Left cardiac atrium (tissue), 4 donors: ENCODE measurements at places on chromosomes 16 and 17. TPM values are rescaled to one million over a fixed set of nuclear protein-coding genes. Genes with fewer than 3 reads are reported as not detected.

- no peak for DNase-seq
Observed at GRCh38 chr17:65293584-65294180, 156.5 kb downstream of the RGS9 start.

DNA sequence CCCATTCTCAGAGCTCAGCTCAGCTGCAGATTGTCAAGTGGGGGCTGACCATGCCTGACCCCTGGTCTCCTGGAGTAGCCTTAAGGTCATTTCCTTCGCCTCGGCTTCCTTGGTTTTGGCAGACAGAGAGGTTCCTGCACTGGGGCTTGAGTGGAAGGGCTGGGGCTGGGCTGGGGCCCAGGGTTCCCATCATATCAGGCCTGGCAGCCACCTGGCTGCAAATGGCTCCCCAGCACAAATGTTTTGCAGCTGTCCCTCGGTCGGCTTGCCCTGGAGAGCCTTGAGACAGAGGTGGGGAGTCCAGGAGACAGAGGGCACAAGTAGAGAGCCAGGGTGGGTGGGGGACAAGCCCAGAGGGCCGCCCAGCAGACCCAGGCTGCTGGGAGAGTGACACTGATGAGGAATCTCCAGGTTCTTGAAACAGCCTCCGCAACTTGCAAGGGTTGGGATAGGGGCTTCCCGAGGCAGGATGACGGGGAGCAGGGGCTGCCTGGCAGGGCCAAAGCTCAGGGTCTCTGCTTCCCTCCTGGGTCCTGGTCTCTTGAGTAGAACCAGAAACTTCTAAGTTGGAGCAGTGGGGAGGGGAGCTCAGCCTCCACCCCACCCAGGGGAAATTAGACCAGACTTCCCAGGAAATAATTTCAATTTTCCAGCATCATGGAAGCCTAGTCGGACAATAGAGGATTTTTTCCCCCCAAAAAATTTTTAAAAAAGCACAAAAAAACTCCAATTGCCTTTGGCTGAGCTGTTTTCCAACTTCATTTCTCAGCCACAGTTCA lies 19.3 kb downstream of the IGFBP4 start:
- DNase-seq = peak; percentile 30

DNA sequence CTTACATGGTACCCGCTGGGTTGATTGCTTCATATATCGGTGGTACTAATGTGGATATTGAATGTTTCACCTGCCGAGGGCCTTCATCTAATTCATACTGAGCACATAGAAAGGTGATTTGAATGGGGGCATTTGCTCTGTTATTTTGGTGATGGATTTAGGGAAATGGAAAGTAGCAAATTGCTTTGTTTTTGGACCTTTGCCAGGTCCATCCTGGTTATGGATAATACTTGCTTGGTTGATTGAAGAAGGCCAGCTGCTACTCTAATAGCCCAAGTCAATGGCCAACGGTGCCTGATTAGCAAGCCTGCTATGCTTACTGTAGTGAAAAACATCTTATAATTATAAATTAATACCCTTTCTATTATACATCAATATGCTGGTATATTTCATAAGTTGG lies 253.6 kb downstream of the CDH13 start:
- no peak for DNase-seq

GRCh38 chr16:11412965-11413887 lies 68.0 kb downstream of the RMI2 start:
- DNase-seq = no peak

DNA sequence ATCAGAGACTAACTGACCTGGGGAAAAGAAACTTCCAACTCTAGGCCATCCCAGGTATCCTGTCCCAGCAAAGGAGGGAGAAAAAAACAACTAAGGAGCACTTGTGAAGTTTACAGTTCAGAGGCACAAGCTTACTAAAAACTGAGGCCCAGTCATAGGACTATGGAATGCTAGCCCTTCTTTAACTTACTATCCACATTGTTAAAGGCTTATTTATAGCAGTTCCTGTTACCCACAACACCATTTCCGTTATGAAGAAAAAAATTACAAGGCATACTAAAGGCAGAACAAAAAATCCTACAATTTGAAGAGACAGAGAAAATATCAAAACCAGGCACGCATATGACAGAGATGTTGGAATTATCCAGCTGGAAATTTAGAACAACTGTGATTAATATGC lies 159.1 kb downstream of the CDH11 start:
- DNase-seq = no peak

- peak; percentile 86 for DNase-seq
Observed at GRCh38 chr16:28935924-28936783, 4.4 kb downstream of the CD19 start.

DNA sequence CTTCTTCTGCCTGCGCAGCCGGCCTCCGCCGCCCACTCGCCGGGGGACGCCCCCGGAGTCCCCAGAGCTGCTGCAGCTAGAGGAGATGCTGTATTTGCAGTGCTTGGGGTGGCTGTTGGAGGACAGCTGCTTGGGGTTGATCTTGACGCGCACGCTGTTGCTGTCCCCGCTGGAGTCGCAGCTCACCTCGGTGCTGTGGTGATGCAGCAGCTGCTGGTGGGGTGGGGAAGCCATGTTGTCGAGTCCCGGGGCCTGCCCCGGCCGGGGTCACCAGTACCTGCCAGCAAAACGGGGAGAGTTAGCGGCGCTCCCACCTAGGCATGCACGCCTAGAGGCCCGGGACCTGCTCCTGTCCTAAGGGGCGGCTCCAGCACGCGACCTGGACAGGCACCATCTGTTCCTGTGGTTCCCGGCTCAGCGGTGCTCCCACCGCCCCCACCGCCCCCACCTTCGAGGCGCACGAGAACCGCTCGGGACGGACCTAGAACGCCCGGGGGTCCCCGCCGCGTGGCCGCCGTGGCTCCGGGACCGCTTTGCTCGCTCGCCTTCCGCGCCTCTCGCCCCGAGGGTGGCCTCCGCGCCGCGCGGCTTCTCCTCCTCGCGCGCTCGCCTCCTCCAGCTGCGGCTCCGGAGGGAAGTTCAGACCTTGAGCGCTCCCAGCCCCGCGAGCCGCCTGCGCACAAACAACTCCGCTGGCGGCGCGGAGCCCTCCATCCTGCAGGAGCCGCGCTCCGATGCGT lies 863 bp downstream of the ADCY9 start:
- peak; percentile 76 for DNase-seq

DNA sequence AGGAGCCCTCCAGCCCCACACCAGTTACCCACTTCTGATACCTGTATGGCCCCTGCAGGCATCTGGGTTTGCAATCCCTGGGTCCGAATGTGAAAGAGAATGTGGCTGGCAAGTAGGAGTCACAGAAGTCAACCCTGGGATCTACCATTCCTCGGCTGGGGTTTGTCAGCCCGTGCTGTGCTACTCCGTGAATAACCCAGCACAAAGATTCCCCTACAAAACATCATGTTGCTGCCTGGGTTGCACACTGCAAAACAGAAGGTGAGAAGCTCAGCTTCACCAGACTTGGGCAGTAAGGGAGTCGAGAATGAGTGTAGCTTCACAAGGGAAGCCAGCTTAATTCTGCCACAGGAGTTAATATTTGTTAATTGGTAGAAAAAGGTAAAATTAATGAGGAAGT lies 137.1 kb downstream of the ZFHX3 start:
- DNase-seq = no peak

- DNase-seq = no peak
Observed at GRCh38 chr16:80997139-80997798, 9.4 kb downstream of the CMC2 start.

DNA sequence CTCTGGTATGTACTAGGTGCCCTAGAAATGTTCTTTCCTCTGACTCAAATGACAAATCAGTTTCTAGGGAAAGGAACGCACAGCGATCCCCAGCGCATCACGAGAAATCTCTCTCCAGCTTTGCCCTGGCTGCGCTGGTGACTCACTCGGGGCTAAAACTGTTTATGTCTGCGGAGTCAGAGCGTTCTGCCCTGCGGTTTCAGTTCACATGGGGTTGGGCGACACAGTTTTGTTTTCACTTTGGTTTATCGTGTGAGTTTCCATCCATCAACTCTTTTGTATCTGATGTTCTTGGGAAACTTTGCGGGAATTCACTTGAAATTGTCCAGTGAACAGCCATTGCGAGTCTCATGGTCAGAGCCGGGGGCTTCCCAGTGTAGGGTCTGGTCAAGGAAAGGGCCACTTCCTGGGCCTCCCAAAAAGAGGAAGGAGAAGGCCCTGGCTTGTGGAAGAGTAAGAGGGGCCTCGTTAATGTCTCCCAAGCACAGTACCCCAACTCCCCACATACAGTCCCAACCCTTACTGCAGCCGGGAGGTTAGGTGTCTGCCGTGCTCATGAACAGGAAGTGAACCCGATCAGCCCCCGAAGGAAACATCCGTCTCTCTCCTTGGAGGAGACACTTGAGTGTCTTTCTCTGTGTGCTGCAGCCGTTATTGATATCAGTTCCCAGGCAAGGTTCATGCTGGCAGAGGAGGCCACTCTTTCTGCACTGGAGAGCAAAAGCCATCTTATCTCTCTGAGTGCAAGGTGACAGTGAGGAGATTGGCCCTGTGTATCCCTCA lies 643.2 kb downstream of the WWOX start:
- peak; percentile 55 for DNase-seq

DNA sequence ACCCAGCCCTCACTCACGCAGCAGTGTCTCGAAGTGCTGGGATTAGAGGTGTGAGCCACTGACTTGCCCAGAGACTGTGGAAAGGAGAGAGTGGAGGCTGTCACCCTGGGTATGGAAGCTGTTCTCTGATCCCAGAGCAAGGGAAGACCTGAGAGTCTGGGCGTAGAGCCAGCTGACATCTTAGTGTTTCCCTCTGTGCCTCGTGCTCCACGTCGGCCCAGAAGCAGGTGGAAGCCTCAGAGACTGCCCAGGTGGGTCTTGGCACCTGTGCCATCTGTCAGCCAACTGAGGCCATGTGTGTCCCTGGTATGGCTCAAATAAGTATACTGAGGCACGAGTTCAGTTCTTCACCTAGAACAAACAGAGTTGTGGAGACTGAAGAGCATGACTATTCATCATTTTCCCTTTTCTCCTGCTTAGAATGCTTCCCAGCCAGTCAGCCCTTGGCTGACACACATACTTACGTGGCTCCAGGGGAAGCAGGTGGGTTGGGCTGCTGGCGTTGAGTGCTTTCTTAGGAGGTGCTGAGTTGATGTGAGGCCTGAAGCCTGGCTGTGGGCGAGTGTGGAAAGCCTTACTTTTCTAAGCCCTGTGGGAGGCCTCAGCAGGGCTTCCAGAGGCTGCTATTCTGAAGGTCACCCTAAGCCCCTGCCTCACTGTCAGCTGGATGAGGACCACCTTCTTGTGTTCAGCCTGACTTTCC lies 8.1 kb downstream of the CTRL start:
- no peak for DNase-seq

GRCh38 chr17:4725646-4726310 lies 5.5 kb upstream of the MED11 start:
- DNase-seq = no peak

DNA sequence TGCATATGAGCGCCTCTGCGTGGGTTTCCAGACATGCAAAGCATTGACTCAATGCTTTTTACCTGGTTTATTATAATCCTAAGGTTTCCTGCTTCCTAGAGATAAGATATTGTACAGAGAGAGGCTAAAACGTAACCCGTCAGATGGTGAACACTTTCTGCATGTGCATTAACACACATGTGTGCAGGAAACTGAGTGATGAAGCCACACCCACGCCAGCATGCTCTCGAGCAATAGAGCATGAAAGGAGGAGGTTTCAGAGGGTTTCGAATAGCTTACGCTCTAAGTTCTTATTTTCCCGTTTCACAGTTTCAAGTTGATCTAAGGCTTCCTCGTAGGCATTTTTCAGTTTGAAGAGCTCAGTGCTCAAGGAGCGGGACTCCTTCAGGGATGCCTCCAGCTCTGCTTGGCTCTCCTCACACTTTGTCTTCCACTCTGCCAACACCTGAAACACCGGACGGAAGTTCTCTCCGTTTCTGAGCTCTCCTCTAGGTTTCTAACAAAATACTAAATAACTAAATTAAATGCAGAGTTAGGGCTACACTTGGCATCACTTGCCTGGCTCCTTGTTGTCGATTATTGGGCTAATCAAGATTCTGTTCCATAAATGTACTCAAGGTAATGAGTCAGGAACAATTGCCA lies 23.2 kb downstream of the MYH3 start:
- DNase-seq = no peak

GRCh38 chr16:24140730-24141129 lies 115.4 kb upstream of the CACNG3 start:
- DNase-seq = no peak

GRCh38 chr17:76623271-76624146 lies 20.0 kb downstream of the ST6GALNAC1 start:
- DNase-seq = peak; percentile 80

DNA sequence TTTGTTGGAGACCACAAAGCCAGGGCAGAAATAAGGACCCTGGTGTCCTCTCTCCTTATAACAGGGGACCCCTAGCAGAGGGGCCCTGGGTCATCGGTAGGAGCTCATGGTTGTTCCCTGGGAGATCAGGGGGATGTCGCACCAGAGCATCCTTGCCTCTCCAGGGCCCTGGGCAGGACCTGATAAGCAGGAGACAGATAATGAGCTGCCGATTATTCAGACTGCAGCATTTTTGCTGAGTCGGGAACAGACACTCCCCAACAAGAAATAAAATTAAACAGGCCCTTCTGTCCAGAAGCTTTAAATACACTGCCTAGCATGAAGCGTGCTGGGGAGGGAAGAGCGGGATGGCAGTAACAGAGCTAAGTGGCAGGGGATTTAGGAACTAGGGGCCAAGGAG lies 15.4 kb upstream of the GFAP start:
- no peak for DNase-seq

- DNase-seq = peak; percentile 63
Observed at GRCh38 chr17:45277992-45278391, 16.1 kb upstream of the SPATA32 start.

DNA sequence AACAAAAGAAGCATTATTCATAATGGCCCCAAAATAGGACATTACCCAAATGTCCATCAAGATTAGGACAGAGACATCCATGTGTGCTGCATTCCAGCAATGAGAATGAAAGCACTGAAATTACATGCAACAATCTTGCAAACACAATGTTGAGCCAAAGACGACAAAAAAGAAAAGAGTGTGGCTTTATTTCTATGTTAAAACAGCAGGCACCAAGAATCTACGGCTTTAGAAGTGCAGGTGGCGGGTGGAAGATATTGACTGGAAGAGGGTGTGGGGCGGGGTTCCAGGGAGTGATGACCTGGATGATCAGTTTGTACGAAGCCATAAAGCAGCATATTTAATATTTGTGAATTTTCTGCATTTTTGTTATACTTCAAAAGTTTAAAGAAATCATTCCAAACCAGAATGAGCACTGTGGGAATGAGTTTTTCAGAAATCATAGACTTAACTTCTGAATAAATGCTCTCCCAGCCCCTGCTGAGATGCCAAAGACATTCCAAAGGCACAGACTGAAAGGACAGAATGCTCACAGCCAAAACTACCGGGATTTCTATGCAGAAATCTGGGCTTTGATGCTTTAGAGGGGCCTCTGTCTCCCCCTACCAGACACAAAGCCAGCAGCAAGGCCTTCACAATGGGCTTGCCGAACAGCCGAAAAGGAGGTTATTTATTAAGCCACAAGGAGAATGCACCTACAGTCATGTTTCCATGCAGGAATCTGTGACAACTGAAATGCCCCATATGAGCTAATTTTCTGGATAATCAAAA lies 361.6 kb downstream of the GRIN2A start:
- DNase-seq = no peak

DNASE1L2 gene
- total RNA-seq = 0.29 TPM

ASPHD1 gene
- 1.0 TPM for total RNA-seq

KRT9 gene
- total RNA-seq = not detected

HSPB9 gene
- 0.24 TPM for total RNA-seq

ENPP7 gene
- total RNA-seq = not detected

NQO1 gene
- total RNA-seq = 50.6 TPM

TPSAB1 gene
- total RNA-seq = 2.1 TPM

NHERF2 gene
- 164 TPM for total RNA-seq
